ENCODE measurements at places on chromosomes 12 and 14.

DNA sequence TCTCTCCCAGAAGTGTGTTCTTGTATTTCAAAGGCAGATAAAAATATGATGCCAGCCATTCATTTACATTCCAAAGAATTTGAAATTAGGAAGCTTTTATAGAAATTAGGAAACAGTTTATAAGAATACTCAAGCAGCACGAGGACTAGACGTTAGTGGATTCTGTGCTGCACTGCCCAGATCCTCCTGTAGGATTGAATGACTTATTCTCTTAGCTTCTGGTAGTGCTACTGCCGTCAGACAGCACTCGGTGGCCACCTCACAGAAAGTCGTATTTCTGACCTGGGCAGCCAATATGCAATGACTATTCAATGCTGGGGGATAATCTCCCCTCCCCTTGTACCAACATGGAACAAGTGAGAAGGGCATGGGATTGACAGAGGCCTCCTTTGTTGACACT is 326.4 kb downstream of the RPL10L start:
- no peak for DNase-seq

GRCh38 chr14:68592948-68593556 is 199.8 kb downstream of the ZFP36L1 start:
- DNase-seq: no peak

DNA sequence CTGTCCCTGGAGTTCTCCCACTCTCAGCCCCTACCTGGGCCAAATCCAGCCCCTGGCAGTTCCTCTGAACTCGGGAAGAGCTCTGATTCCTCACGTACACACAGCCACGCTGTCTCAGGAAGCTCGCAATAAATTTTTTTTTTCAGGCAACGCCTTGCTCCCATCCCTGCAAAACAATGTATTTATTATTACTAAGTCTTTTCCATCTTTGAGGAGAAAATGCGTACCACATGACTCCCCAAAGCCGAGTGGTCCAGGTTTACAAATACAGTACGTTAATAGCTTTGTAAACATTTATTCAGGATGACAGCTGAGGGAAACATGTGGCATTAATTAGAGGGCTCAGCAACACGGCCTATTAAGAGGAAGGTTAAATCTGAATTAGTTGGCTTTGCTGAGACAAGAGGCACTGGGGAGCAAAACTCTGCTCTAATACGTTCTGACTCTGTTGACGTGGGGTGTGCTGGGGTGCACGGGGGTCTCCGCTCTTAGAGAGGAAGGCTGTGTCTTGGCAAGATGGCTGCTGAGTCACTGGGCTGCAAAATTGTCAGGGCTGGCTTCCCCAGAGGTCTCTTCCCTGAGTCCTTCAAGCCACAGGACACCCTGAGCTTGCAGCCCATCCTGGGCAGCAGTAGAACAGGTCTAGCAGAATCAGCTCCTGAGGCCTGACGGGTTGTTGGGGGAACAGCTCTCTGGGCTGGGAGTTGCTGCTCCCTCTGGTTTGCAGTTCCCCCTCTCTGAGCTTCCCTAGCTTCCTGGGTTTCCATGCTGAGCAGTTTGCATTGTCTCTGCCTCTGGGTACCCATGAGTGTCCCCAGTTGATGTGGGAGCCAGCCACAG is 185.2 kb upstream of the TBX3 start:
- no peak for DNase-seq

- DNase-seq: no peak
These were observed 6.6 kb downstream of the CHST11 start for GRCh38 chr12:104463368-104463767.

DNA sequence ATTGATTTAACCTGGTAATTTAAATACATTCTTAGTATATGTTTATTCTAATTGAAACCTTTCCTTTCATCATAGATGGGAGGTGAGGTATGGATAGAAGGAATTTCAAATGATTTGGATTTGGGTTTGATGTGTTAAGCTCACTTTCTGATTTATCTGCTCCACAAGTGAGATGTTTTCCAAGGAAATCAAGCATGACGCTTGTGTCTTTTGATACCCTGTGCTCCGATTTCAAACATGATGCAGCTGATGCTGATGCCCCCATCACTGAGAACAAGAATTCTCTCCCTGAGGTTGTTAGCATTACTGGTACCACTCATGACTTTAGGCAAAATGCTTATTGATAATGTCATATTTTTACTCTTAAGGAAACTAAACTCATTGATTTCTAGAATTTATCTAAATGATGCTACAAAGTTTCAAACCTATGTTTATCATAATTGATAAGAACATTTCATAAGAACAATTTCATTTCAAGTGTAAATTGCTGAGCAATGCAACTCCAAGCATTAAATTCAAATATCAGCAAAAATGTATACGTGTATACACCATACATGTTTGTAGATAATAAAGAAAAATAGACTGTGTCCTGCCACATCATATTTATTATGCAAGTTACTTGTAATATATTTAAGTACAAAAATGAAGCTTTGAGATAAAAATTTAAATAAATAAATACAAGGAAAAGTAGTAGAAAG is 75.5 kb upstream of the LRIG3 start:
- DNase-seq: no peak

DNA sequence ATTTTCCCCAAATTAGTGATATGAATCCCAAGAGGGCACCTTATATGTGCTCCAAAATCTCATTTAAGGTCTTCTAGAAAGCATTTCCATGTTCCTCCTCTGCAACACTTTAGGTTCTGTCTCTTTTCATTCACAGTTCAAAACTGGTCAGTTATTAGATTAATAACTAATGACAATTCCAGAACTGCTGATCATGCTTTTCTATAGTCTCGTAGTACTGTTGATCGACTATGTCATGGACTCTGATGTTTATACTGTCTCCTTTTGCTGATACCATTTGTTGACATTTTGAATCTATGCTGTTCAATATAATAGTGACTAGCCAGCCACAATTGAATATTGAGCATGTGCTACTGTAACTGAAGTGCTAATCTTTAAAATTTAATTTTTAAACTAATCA is 728.3 kb downstream of the LRFN5 start:
- no peak for DNase-seq

GRCh38 chr12:95371571-95371970 is 102.4 kb upstream of the METAP2 start:
- no peak for DNase-seq

DNA sequence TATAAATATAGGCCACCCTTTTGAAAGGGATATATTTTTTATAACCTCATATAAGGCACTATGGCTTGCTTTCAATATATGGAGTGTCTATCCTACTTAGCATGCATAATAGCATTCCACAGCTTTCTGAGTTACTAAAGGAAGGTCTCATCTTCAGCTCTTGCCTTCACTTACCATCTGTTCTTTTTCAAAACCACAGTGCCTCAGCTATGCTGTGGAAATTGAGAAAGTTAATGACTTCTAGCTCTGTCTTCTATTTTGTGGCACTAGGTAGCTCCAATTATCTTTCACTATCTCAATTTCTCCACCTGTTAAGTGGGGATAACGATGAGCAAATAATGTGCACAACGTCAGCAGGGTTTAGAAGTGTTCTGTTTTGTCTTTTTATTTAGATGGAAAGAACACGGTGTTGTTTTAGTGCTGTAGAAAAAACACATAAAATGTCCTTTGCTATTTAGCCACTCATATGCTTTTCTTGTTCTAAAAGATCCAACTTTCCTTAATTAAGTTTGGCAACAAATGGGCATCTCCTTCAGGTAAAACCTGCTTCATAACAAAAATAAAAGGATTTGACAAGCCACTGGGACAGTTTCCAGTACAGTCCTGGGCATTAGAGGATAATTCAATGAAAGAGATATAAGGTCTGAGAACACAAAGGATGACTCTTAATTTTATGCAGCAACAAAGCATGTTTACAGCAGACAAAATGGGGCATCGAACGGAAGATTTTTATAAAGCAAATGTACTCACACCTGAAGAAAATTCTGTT is 462.0 kb upstream of the SYT1 start:
- DNase-seq: no peak

DNA sequence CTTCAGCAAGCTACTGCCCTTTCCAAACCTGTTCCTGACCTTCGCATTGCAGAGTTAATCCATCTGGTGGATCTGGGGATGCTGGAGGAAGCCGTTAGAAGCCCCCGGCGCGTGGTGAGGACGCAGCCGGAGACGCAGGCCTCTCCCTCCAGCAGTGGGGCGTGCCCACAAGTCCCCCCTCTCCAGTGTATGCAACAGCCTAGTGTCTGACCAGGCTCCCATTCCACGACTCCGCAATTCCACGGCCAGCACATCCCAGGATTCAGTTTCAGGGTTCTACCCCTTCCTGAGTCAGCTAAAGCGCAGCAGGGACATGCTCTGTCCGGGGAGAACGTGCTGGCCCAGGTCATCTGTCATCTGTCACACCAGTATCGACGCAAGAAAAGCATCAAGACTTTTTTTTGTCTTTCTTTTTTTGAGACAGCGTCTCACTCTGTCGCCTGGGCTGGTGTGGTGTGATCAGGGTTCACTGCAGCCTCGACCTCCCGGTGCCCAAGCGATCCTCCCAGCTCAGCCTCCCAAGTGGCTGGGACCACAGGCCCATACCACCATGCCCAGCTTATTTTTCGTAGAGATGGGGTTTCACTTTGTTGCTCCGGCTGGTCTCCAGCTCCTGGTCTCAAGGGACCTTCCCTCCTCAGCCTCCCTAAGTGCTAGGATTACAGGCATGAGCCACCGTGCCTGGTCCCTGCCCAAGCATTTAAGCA is 8.0 kb upstream of the DYNC1H1 start:
- DNase-seq: no peak

- DNase-seq: no peak
These were observed 88.7 kb upstream of the GRIP1 start for GRCh38 chr12:66767536-66767935.

All from astrocyte of the cerebellum (primary cell).